ENCODE measurements at places on chromosomes 7 and 10. TPM values are rescaled to one million over a fixed set of nuclear protein-coding genes. Genes with fewer than 3 reads are reported as not detected.

The H2BK1 gene
- total RNA-seq: not detected

DNA sequence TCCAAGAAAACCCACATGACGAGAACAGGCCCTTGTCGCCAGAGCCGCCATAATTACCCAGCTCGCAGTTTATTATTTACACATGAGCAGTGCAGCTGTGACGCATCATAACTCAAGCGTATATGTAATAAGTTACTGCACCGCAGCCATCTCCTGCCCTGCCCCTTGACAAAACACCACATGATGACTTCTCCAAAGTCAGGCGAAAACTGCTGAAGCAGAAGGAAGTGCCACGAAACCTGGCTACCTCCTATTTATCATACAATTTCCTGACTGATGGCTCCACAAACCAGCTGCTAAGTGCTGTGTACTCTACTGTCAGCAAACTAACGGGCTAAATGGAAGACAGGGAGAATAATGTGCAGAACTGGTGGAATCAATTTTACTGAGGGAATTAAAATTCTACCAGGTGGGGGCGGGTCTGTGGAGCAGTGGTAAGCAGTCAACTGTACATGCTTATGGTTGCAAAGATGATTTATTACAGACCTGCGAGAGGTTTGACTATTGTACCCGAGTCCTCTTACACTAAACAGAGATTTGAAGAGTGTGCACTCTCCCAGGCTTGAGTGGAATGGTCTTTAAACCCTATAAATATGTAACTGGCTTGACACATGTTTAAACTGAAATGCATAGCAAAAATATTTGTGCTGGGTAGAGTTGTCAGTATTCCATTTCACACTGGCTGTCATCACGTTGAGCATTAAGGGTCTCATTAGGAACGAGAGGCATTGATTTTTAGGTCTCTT lies 156.0 kb downstream of the GLI3 start:
- no peak for DNase-seq

DNA sequence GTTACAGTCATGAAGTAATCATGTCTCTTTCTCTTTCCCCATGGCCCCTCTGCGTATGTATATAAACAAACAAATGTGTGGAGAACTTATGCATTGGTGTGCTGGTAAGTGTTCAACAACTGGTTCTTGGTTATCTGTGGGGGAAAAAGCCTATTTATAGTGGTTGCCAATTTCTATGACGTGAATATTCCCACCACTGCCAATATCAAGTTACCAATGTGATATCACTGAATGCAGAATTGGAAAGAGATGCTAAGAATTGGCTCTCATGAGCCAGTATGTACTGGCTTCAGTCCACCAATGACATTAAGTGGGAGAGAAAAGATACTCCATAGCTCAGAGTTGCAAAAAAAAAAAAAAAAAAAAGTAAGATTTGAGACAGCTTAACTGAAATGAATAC lies 399.7 kb downstream of the REEP3 start:
- DNase-seq: no peak

- no peak for DNase-seq
Observed at GRCh38 chr7:117766913-117767312, 106.3 kb downstream of the CTTNBP2 start.

The LRRC18 gene
- not detected for total RNA-seq

The SUN3 gene
- total RNA-seq: 7.9 TPM

The CARD11 gene
- total RNA-seq: 16.9 TPM

DNA sequence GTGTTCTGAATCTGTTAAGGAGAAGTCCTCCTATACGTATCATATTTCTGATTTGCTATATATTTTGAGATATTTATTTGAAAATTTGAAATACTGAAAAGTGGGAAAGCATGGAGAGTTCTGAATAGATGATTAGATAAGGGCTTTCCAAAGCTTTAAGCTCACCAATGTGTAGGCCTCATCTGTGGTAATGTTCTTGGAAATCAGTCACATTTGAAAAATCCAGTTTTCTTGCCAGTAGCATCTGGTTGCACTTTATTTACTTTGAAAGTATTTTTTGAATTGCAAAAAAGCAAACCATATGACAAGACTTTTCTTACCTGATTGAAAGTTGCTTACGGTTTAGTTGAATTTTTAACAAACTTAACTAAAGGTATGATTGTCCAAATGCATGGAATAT lies 21.7 kb downstream of the ADD3 start:
- no peak for DNase-seq

Data from A172 (cell line).